ENCODE measurements at places on chromosomes 5 and 9.
A peak's percentile ranks its signal among the peaks of the same experiment; 100 is the strongest.

DNA sequence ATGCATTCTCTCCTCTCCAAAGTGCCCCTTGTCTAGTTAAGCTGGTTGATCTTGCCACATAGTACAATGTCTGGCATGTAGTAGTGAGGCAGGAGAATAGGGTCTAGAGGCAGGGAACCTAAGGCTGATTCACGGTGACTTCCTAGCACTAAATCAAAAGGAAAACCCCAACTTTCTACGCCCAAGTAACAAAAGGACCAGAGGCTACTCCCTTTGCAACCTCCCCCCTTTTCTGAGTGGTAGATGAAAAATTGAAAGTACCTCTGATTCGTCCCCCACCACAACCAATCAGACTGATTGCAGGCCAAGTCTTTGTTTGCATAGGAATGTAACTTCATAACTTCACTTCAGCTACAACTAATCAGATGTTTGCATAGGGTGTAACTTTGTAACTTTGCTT is 278.8 kb downstream of the PSAT1 start:
- DNase-seq = no peak

GRCh38 chr9:125492719-125493118 is 214.3 kb downstream of the MAPKAP1 start:
- DNase-seq = no peak

- DNase-seq = peak; percentile 2
These were observed 20.0 kb upstream of the COL5A1 start for GRCh38 chr9:134621558-134622110.

GRCh38 chr9:134966697-134967546 is 49.2 kb upstream of the FCN1 start:
- no peak for DNase-seq

- peak; percentile 37 for DNase-seq
These were observed 22.7 kb upstream of the LECT2 start for GRCh38 chr5:135977375-135977928.

DNA sequence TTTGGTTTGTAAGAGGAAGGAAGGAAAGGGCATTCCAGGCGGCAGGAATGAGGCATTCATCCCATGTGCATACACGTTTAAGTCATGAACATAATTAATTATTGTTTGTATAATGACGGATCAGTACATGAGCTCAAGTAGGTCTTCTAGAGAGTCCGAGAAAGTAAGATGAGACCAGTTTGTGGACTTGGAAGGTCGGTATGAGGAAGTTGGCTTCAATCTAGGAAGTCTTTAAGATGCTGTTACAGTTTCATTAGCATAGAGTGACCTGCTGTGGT is 2.1 kb downstream of the GTF3C4 start:
- no peak for DNase-seq

DNA sequence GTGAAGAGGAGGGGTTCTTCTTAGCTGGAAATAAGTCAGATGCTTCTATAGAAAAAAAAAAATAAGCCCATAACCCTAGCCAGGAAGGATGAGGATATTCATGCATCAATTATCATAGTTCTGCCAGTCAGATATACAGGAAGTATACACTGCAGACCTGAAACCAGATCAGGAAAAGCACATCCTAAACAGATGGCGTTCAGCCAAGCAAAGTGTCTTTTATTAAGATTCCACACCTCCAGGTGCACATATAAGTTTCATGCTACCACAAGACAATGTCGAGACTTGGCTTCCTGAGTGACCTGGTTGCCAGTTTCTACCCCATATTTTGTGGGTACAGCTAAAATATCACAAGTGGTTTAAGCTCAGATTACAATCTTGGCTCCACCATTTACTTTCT is 108.3 kb downstream of the CETN3 start:
- no peak for DNase-seq

DNA sequence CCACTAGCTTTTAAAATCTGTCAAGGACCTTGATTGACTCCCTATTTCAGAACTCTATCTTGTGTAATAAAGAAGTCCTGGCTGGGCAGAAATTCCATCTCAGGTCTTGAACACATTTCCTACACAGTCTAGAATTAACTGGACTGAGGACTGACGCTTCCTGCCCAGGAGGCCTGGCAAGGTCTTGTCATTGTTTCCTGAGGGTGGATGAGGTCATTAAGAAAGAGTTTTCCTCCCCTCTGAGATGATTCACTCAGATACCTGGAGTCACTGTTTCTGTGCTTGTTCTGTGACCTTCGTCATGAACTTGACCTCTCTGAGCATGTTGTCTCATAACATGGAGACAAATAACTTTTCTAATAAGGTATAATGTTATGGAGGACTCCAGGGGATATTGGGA is 10.0 kb downstream of the MTAP start:
- DNase-seq = no peak

DNA sequence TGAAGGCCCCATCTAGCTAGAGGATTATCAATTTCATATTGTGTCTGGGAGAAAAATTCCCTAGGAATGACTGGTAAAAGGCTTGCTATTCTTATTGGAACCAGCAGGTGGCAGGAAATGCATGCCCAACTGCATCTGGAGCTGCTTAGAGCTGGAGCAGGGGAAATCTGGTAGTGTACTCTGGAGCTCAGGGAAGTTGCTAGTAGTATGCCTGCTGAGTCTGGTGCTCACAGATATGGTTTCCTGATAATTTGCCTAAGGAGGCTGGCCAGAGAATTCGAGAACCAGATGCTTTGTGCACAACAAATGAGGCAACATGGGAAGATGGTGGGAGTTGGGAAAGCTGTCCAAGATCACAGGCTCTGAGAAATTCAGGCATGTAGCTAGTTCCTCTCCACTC is 53.7 kb downstream of the G3BP1 start:
- DNase-seq = no peak

DNA sequence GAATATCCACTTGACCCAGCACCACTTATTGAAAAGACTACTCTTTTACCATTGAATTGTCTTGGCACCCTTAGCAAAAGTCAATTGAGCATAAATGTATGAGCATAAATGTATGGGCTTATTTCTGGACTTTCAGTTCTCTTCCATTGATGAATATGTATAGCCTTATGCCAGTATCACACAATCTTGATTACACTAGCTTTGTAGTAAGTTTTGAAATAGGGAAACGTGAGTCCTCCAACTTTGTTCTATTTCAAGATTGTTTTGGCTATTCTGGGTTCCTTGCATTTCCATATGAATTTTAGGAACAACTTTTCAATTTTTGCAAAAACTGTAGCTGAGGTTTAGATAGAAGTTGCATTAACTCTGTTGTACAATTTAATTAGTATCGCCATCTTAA is 601.0 kb downstream of the TLE1 start:
- no peak for DNase-seq

DNA sequence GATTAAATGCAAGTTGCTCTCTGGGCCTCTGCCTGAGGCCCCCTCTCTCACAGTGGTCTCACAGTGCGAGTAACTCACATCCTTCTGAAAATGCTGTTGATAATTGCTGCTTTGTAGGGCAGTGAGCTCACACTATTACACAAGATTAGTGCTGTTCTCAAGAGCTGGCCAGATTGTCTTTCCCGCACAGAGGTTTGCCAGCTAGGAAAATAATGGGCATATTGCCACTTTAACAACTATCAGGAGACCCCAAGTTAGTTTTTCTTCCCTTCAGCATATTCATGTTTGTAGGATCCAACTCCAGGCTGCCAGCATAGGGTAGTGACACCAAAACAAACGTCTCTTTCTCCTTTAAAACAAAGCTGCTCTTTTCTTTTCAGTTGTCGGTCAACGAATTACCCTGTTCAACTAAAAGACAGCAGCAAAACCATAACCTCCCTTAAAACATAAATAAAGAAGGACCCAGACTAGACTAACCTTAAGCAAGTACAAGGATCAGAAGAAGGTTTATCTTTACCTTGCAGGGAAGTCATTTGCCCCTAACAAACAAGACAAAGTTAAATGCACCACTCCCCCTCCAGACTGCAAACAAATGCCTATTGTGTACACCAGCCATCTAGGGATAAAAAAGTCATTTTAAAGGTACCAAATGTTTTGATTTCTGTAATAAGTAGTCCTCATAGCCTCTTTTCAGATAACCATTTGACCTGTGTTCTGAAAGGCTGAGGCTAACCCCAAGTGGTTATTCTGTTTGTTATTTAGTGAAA is 91.4 kb downstream of the VCAN start:
- DNase-seq = no peak

DNA sequence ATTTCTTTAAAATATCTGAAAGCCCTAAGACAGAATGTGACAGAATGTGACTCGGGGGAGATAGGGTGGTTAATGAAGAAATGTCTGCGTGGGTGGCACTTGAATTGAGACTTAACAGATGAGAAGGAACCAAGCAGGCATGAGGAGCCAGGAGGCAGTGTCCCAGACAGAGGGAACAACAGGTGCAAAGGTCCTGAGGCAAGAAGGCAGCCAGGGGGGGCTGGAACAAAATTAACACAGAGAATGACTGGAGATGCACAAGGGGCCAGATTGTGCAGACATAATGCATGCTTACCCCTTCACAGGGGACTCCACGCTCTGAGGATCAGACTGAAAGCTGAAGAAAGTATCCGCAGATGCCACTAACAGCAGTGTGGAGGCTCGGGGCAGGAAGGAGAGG is 1.7 kb downstream of the LMAN2 start:
- no peak for DNase-seq

- DNase-seq = no peak
These were observed 20.1 kb upstream of the LAMC3 start for GRCh38 chr9:130988905-130989304.

GRCh38 chr9:129761293-129761900 is 8.6 kb upstream of the PTGES start:
- DNase-seq = no peak

DNA sequence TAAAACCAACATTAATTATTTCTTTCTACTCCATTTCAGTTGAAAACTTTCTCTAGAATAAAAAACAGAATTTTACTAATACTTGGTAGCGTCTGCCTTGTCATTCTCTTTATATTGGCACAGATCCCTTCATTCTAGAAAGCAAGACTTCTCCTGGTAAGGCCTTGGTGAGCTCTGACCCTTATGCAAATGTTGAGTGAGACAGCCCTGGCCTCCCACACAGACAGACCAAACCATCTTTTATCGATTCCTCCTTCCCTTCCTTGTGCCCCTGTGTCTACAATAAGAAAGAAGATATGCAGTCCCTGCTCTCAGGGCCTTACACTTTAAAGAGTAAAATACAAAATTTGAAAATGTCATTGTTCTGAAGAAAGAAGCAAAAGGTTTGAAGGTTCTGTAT is 262.2 kb downstream of the EFNA5 start:
- no peak for DNase-seq

- DNase-seq = no peak
These were observed 45.5 kb downstream of the RFX3 start for GRCh38 chr9:3480353-3480655.

DNA sequence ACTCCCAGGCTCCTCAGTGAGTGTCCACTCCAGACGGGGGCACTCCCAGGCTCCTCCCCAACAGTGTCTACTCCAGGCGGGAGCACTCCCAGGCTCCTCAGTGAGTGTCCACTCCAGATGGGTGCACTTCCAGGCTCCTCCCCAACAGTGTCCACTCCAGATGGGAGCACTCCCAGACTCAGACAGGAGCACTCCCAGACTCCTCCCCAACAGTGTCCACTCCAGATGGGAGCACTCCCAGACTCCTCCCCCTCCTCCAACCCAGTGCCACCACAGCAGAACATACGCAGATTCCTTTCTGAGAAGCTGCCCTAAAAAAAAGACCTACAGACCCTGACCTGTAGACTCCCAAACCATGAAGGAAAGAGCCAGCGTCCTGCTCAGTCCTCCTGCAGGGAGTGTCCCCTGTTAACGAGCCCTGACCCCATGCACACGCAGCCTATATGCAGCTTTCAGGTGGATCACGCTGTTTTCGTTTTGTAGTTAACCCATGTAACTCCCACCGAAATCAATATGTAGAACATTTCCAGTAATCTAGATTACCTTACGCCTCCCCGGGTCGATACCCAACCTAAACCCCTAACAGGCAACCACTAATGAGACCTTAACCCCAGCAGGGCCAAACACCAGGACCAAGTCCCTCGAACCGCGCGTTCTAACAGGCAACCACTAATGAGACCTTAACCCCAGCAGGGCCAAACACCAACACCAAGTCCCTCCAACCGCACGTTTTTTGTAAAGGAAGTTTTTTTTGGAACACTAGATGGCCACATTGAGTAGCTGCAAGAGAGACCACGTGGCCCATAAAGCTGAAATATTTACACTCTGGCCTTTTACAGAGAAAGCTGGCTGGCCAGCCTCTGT is 15.7 kb downstream of the PNPLA7 start:
- no peak for DNase-seq

DNA sequence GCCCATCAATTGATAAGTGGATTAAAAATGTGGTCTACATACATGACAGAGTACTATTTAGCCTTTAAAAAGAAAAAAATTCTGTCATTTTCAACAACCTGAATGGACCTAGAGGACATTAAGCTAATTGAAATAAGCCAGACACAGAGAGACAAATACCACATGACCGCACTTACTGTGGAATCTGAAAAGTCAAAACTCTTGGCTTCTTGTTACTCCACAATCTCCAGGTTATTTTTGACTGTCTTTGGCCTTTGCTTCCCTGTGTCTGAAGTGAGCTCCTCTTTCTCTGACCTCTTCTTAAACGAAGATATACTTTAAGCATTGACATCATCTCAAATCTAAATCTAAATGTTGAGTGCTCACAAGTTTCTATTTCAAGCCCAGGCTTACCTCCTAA is 265.5 kb upstream of the ADRA1B start:
- DNase-seq = no peak

DNA sequence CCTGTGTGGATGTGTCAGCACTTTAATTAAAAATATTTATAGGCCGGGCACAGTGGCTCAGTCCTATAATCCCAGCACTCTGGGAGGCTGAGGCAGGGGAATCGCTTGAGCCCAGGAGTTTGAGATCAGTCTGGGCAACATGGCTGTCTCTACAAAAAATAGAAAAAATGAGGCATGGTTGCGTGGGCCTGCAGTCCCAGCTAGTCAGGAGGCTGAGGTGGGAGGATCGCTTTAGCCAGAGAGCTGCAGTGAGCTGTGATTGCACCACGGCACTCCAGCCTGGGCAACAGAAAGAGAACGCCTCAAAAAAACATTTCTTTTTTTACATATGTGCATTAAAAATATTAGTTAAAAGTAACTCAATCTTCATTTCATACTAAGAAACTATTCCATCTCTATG is 6.2 kb downstream of the TBC1D9B start:
- no peak for DNase-seq

DNA sequence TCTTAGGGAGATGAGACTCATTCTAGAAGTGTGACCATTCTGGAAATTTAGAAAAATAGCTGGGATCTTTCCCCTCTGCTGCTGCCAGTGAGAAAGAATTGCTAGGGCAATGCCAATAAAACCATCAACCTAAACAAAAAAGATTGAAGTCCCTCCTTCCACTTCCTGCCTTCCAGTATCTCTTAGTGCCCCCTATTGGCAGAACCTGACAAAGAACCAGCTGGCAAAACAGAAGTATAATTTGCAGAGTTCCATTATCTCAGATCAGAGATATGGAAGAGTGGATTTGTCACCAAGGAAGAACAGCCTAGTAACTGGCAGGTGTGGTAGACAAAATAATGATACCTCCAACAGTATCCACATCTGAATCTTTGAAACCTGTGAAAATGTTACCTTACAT is 13.8 kb upstream of the PLCXD3 start:
- DNase-seq = no peak
